GM19239 (cell line): ENCODE measurements at places on chromosomes 7 and 10.

DNA sequence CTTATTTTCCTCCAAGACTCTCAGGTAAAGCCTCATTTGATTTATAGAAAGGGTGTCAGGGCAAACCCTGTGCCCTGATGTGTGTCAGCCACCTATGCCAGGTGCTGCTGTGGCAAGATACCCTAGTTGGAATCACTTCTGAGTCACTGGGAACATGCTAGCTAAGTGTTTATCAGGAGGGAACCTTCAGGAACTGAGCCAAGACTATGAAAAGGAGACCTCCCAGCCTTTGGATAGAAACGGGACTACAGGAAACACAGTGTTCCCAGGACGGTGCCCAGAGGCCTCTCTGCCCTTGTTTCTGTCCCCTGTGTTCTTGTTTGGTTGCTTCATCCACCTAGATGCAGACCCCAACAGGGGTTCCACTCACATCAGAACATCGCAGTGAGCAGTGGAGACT, 28.5 kb downstream of the CNNM1 start:
- no peak for DNase-seq

GRCh38 chr7:151013733-151014497, 10.4 kb downstream of the ATG9B start:
- DNase-seq = peak; percentile 84

- DNase-seq = no peak
Observed at GRCh38 chr7:135653340-135654080, 8.8 kb upstream of the STMP1 start.

DNA sequence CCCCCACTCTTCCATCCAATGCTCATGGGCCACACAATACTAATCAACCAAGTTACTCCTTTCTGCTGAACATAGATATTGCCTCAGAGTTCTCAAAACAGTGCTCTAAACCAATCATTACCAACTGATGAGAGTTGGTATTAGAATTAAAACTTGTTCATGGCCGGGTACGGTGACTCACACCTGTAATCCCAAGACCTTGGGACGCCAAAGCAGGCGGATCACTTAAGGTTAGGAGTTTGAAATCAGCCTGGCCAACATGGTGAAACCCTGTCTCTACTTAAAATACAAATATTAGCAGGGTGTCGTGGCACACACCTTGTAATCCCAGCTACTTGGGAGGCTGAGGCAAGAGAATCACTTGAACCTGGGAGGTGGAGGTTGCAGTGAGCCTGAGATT, 8.2 kb downstream of the TM9SF3 start:
- no peak for DNase-seq

GRCh38 chr7:130292682-130293257, at the start of gene CPA4:
Gene CPA4, plus strand, starts transcription at chr7:130293161. Its CDS starts 20 bp downstream, at chr7:130293181.
- DNase-seq = no peak

- no peak for DNase-seq
Observed at GRCh38 chr7:108063520-108063933, 60.6 kb upstream of the LAMB1 start.

DNA sequence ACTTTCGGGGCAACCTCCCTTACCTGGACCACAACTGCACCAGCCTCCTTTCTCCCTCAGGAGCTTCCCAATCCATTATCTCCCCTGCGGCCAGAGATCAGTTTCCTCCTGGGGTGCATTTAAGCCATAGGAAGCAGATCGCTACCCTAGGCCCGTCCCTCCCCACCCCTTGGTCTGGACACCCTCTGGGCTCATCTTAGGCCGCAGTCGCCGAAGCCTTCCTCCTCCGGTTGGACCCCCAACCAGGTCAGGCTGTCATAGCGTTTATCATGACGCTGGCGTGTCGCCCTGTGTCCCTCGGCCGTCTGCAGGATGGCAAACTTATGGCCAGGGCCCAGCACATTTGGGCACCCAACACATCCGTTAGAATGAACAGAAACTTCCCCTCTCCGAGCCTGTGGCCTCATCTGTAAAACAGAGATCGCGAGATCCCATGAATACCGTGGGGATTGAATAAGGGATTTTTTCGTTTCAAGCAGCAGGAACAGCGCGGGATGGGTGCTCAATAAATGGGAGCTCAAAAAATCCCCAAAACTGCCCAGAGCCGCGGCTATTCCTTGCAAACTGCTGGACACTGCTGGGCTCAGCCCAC, 669 bp upstream of the AP5Z1 start:
- DNase-seq = peak; percentile 53

GRCh38 chr7:139598642-139599041, 75.2 kb downstream of the CLEC2L start:
- no peak for DNase-seq

DNA sequence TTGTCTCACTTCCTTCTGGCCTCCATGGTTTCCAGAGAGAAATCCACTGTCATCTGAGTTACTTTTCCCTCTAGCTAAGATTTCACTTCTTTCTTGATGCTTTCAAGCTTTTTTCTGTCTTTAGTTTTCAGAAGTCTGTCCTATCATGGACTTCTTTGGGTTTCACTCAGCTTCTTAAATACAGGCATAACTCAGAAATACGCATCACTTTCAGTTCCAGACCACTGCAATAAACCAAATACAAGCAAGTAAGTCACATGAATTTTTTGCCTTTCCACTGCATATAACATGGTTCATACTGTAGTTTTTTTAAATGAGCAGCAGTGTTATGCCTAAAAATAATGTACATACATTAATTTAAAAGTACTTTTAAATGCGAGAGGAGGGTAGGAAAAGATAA, 48.7 kb downstream of the STK17A start:
- DNase-seq = no peak

DNA sequence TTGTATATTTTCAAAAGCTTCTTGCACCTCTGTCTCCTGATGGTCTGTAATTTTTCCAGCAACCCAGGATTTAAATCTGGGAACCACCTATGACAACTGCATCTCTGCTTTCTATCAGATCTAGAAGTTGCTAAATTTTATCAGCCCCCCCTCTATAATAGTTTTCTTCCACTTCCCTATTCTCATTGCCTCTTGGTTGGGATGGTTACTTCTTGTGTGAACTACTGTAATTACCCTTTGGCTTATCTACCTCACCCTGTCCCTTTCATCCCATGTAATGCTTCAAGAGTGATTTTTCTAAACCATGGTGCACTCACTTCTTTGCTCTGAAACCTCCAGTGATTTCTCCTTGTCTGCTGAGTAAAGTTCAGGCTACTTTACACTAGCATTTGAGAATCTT, 92.3 kb downstream of the BMPR1A start:
- no peak for DNase-seq

- DNase-seq = no peak
Observed at GRCh38 chr10:1171586-1171985, 115.4 kb downstream of the WDR37 start.

GRCh38 chr10:114525368-114525949, 121.2 kb upstream of the AFAP1L2 start:
- DNase-seq = no peak

GRCh38 chr10:102347236-102347828, 48.2 kb upstream of the NFKB2 start:
- no peak for DNase-seq

DNA sequence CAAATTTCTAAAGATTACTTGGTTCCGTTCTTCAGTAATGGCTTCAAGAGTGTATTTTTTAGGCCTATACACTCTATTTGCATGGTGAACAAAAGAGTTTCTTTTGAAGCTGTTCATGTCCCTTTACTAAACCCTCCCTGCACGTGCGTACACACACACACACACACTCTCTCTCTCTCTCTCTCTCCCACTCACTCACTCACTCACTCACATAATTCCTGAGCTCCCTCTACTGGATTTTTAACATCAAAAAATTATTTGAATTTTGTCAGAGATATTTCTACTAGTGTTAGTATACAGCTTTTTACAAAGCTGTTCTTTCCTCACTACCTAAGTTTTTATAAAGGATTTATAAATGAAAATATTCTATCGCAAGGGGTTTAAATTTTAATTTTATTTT, 85.9 kb downstream of the UBE3C start:
- no peak for DNase-seq

DNA sequence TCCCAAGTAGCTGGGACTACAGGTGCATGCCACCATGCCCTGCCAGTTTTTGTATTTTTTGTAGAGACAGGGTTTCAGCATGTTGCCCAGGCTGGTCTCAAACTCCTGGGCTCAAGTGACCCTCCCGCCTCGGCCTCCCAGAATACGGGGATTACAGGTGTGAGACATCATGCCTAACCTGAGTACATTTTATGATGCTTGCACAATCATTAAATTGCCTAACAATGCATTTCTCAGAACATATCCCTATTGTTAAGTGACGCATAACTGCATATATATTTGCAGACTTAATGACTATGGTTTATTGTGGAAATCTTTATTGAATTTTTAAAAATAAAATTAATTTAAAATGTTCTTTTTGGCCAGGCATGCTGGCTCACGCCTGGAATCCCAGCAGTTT, 30.7 kb downstream of the INA start:
- no peak for DNase-seq

DNA sequence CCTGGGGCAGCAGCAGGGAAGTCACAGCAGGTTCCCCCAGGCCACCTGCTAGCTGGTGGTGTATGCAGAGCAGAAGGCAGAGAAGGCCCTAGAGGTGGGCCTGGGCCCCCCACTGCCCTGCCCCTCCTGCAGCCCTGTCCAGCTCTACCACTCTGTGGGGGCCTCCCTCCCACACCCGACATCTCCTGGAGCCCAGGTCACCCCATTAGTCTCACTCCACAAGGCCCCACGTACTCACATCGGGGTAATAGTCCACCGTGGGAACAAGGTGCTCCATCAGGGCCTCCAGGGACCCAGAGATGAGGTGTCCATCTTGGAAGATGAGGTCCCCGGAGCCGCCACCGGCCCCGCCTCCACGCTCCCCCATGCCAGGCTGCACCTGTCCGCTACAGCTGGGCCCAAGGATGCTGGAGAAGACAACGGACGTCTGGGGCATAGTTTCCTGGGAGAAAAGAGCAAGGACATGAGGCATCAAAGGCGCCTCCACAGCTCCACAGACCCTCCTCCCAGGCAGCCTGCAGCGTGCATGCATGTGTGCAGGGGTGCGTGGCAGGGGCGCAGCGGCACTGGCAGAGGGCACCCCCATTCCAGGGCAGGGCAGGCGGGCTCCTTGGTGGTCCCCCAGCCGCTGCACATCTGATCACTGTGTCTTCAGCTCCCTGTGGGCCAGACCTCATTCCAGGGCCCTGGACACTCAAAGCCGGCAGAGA, 61.0 kb downstream of the RASGEF1A start:
- no peak for DNase-seq

DNA sequence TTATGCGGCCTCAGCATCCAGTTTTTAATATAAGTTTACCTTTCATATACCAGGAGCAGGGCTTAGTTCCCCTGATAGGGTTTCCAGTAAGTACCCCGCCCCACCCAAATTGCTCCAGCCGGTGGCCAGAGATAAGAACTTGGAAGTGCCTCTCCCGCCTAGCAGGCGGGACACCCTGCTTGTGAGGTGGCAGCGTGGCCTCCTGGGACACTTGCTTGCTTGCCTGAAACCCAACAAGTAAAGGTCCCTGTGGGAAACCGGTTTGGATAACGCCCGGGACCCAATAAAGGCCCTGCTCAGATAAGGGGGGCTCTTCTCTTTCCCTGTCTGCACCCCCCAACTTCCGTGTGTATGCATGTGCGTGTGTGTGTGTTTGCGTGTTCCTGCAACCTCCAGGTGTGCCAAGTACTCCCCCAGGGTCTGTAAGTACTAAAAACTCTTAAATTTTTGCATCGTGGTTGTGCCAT, 154.3 kb downstream of the ARHGAP21 start:
- no peak for DNase-seq
